ENCODE measurements at places on chromosomes 3 and 15.
A peak's percentile ranks its signal among the peaks of the same experiment; 100 is the strongest.

DNA sequence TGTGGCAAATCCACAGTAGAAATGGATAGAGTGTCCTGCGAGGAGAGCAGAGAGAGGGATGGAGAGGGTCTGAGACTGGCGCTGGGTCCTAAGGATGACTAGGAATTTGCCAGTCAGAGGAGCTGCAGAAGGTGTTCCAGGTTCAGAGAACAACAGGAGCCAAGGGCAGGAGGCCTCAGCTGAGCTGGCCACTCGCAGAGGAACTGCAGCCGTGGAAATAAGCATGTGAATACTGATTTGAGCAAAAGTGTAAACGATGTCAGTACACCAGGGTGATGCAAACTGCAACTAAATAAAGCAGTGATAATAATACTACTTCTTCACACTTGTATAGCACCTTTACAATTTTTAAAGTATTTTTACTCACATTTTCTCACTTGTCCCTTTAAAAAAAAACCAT lies 24.6 kb downstream of the SEMA6D start:
- no peak for DNase-seq

- DNase-seq, result no peak
Measured at GRCh38 chr3:99188936-99189335, 287.4 kb upstream of the DCBLD2 start.

DNA sequence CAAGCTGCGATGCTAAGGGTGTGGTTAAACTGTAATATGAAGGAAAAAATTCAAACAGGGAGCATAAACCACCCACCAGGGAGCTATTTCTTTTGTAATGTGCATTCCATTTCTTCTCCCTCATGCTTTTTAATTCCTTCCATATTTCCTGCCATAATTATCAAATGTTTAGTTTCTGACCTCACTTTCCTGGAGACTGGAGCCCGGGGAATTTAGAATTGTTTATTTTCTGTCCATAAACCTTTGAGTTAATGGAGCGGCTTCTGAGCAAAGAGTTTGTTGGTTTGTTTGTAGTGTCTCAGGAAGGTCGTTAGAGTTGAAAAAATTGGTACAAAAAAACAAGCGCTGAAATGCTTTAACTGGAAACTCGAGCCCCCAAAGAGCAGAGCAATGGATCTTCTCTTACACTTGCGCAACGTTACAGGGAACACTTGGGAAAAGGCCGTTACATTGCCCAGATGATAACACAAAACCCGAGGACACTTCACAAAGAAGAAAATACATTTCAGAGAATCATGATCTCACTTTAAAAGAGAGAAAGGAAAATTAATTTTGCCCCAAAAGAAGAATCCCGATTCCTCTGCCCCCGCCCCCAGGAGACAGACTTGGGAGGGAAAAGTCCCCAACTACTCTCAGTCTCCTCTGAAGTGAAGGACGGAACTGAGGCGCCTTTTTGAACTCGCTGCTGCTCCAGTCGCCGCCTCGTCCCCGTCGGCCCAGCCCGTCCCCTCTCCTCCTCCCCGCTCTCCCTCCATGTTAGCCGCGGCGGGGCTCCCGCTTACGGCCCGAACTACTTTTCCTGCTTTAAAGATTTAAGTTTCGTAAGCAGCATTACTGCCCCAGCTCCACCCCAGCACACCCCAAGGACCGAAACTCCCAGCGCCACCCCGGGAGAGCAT lies 842 bp downstream of the FSTL1 start:
- DNase-seq, result peak; percentile 82

- no peak for DNase-seq
Measured at GRCh38 chr3:153158961-153159735, 2.9 kb upstream of the RAP2B start.
